Activated CD4-positive, CD25-positive, alpha-beta regulatory T cell (primary cell): ENCODE measurements at places on chromosomes 7 and 10.

- DNase-seq, result no peak
These were observed 1094.4 kb downstream of the NRG3 start for GRCh38 chr10:82969405-82969804.

- no peak for DNase-seq
These were observed 254.0 kb downstream of the USP6NL start for GRCh38 chr10:11357439-11357838.

GRCh38 chr10:115706488-115707076, 566.4 kb downstream of the GFRA1 start:
- DNase-seq, result no peak

DNA sequence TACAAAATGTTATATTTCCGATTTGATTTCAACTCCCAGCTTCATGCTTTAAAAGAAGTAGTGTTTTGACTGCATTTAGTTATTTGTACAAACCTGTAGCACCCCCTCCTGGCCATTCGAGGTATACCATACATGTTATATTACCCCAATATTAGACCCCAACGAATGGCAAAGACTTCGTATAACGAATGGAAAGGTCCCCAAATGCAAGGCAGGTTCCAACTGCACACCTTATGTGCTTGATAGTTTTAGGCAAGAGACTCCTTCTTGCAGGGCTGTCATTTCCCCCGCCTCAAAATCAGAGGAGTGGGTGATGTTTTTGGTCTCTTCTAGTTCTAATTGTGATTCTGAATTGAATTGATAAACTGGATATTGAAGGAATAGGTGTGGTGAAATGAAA, 101.1 kb upstream of the TARP start:
- peak; percentile 19 for DNase-seq

- no peak for DNase-seq
These were observed 51.1 kb upstream of the ZNF107 start for GRCh38 chr7:64614812-64615211.

GRCh38 chr10:96358851-96359540, at the start of gene OPALIN:
OPALIN (minus strand) TSS chr10:96359002; CDS start chr10:96358896, 106 bp downstream.
- no peak for DNase-seq

DNA sequence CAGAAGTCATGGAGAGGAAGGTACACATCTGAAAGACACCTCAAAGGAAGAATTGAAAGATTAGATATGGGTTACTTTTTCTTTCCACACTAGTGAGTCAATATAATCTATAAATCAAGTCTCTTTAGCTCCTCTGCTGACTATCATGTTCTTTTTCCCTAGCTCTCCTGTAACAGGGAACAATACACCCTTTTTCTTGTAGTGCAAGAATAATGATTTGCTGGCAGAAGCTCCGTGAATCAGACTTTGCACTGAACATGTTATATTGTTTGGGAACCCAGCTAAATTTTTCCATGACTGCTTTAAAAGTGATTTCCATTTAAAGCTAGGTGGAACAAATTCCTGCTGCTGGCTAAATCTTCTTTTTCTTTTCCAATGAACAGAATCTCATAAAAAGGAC, 756.6 kb upstream of the C7orf33 start:
- no peak for DNase-seq

DNA sequence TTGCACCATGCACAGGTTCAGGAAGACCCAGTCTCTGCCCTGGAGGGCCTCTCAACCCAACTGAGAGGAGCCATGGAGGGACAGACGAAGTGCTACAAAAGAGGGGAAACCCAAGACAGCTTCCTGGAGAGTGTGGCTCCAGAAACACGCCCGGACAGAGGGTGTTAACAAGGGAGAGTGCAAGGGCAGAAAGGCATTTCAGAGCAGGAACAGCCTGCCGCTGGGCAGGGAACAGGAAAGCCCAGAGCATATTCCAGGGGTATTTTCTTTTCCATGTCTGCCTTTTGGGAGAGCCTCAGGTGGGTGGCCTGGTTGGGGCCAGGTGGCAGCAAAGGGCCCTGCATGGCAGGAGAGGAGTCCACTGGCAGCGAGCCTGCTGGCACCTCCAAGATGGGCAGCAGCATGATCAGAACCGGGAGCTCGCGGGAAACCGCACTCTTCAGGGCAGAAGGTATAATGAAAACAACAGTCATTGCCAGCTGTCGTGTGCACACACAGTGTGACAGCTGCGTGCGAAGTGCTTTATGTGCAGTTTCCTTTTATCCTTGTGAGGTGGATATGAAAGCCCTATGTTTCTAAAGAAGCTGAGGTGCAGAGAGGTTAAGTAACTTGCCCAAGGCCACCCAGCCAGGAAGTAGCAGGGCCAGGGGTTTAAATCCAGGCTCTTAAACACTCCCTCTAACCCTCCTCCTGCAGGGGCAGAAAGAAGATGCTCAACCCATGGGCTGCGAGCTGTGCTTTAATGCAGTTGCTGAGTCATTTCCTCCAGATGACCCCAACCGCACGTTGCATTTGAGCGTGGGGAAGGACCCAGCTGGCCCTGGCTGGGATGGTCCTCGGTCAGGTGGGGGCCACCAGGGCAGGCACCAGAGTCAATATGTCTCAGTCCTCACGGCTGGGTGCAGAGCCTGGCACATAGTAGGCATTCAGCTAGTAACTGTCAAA, 128.6 kb downstream of the OAT start:
- no peak for DNase-seq
